ENCODE measurements at places on chromosomes 2 and 18.

DNA sequence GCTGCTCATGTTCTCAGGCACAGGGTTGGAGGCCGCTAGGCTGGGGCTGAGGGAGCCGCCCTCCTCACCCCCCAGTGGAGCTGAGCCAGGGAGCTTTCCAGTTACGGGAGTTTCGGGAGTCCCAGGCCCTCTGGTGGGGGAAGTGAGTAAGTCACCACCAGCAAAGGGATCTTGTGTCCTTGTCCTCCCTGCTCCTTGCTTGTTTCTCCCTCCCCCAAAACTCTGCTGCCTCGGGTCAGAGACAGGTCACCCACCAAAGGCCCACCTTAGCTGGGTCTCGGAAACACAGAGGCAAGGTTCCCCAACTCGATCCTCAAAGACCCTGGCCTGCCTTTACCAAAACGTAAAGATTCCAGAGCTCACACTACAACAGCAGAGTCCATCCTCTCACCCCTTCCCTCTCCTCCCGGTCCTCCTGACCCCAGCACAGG is 60.5 kb upstream of the POMC start:
- H3K36me3 ChIP-seq, result peaks cover under 1% of the 10 kb centered on the region
- H3K4me3 ChIP-seq, result no peak overlapping the region
- H3K4me1 ChIP-seq, result peaks cover 7% of the 10 kb centered on the region
- H3K27me3 ChIP-seq, result no peaks in the 10 kb centered on the region
- DNase-seq, result peak; percentile 84

DNA sequence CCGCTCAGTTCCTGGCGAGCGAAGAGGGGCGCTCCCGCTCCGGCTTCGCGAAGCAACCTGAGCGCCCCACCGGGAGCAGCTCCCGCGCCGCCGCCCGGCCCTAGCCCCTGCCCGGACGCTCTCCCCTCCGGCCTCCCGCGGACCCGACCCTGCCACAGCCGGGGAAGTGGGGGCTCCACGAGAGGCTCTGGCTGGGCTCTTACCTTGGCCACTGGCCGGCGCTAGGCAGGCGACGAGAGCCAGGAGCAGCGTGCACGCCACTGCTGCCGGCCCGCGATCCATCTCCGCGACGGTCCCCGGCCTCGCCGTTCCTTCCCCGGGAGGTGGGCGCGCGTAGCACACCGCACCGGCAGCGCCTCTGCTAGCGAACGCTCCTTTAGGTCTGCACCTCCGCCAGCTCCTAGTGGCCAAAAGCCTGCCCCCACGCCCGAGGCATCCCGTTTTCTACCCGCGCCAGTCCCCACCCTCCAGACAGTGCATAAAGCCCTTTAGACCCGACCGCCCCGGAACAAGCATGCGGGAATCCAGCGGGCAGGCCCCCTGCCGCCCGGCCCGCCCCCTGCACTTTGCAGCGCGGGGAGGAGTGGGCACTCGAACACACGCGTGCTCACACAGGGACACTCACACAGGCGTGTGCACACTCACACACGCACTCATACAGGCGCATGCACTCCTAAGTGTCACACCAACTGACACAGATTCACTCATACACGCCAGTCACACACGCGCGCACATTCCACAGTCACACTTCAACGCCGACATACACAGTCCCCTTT is at the start of gene LRP2:
Gene LRP2, minus strand, starts transcription at position 417 of the 776 bp plus-strand sequence. Its CDS starts 135 bp downstream, at position 282.
- H3K4me1 ChIP-seq, result peaks cover 23% of the 10 kb centered on the region
- peak within 1 kb of the TSS; percentile 72 for H3K4me3 ChIP-seq
- no peak within 1 kb of the TSS for H3K27ac ChIP-seq
- peaks cover 30% of the 10 kb centered on the region for H3K27me3 ChIP-seq
- H3K36me3 ChIP-seq, result no peaks in the 10 kb centered on the region

- H3K4me1 ChIP-seq, result peaks cover 10% of the 10 kb centered on the region
- no peaks in the 10 kb centered on the region for H3K27me3 ChIP-seq
- no peak overlapping the region for H3K4me3 ChIP-seq
- no peak for DNase-seq
- no peak overlapping the region for H3K27ac ChIP-seq
These were observed 288.5 kb downstream of the AGPS start for GRCh38 chr2:177680866-177681712.

DNA sequence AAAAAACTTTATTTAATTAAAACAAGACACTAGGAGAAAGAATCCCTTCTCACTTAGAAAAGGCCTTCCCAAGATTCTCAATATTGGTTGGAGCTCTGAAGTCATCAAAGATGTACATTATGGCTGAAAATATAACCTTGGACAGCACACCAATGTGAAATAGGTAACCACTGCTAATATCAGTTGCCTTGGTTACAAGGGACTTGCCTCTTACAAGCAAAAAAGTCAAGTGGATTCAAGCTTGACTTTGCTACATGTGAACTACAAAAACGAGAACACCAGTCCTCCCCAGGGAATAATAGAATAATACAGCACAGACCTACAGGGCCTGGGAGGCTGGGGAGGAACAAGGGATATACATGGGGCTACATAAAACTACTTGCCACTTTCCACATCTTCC is 46.1 kb downstream of the NABP1 start:
- no peak overlapping the region for H3K4me3 ChIP-seq
- H3K27me3 ChIP-seq, result no peaks in the 10 kb centered on the region
- H3K4me1 ChIP-seq, result no peaks in the 10 kb centered on the region
- H3K36me3 ChIP-seq, result no peaks in the 10 kb centered on the region

DNA sequence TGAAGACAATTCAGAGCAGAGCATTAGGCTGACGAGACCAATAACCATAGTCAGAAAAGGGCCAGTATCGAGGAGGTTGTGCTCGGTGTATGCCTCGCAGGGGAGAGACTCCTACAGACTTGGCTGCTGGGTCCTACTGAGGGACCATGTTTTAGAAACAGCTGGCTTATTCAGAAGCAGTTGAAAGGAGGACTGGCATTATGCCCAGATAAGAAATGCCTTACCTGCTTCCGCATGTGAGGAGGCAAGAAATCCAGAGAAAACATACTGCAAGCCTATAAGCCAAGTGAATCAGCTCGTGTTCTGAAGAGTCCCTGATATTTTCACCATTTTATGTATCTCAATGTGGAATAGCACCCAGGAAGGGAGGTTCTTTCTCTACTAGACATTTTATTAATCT is 434.7 kb downstream of the GRB14 start:
- no peaks in the 10 kb centered on the region for H3K4me1 ChIP-seq
- no peaks in the 10 kb centered on the region for H3K36me3 ChIP-seq
- DNase-seq, result no peak
- no peak overlapping the region for H3K27ac ChIP-seq
- no peaks in the 10 kb centered on the region for H3K27me3 ChIP-seq

DNA sequence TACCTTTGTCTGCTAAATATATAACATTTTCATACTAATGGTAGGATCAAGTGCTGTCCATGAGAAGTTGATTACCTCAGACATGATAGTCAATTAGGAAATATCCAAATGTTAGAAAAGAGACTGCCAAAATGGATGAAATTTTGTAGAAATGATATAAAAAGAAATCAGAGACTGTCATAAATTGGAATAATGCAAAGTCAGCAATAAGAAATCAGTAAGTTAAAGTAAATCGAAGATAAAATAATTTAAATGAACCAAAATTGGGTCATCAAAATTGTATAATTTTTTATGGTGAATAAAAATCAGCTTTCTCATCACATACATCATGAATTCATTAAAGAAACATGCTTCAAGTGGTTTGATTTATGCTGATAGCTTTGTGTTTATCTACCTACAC is 165.3 kb upstream of the CDH2 start:
- no peak overlapping the region for H3K27ac ChIP-seq
- H3K4me3 ChIP-seq, result no peak overlapping the region
- no peaks in the 10 kb centered on the region for H3K27me3 ChIP-seq

GRCh38 chr2:234279637-234280036 is 217.2 kb downstream of the ARL4C start:
- no peaks in the 10 kb centered on the region for H3K4me1 ChIP-seq
- DNase-seq, result no peak
- no peak overlapping the region for H3K27ac ChIP-seq

DNA sequence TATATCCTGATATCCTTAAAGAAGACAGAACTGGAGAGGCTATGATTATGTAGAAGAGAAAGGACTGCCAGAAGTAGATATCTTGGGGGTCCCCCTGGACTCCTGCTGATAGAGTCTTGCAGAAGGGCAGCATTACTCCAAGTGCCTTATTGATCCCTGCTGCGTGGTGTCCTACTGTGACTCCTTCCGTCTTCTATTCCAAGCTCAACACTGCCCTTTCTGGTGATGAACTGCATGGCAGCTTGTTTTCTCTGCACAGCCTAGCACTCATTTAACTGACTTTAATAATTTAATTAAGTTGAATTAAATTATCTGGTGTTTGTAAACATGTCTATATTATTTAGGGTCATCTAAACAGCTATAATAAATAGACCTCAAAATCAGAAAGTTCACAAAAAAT is 194.1 kb upstream of the DSEL start:
- peak; percentile 12 for DNase-seq
- H3K27ac ChIP-seq, result no peak overlapping the region
- no peaks in the 10 kb centered on the region for H3K27me3 ChIP-seq
- no peaks in the 10 kb centered on the region for H3K4me1 ChIP-seq
- H3K4me3 ChIP-seq, result no peak overlapping the region

DNA sequence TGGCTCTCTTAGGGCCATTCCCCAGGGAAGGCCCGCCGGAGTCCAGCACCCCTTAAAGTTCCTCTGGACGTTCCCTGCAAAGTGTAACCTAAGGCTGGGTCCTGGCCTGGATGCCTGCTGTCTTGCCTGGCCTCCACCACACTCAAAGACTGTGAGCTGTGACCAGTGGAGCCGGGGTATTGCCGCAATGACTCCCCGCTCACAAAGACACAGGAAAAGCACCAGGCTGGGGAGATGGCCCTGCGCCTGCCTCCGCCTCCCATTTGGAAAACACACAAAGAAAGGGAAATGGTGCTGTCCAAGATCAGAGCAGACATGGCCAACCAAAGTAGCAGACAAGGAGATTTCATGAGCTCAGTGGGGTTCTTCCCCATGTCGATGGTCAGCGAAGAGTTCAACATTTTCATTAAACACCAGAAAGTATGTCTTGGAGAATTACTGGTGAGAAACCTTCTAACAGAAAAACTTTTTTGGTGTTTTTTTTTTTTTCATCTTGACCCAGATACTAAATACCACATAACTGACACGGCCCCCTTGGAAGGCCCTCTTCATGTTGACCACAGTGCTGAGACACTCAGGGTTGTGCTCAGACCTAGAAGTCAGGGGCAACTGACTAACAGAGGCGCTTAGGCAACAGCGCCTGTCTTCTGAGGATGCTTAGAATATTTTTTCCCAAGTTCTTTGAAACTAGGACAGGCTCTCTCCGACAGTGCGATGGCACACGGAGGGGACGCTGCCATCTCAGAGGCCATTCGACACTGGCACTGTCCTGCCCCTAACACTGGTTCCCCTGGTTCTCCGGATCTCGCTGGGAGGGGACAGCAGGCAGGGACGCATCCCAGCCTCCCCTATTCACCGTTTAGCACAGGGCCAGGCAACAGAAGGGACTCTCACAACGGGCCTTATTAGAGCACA is 226.4 kb upstream of the ID2 start:
- DNase-seq, result no peak
- no peaks in the 10 kb centered on the region for H3K27me3 ChIP-seq
- H3K4me1 ChIP-seq, result peaks cover 8% of the 10 kb centered on the region
- no peak overlapping the region for H3K4me3 ChIP-seq
- H3K27ac ChIP-seq, result no peak overlapping the region

- H3K27ac ChIP-seq, result no peak overlapping the region
- no peak for DNase-seq
- no peaks in the 10 kb centered on the region for H3K36me3 ChIP-seq
These were observed 163.3 kb upstream of the SIX3 start for GRCh38 chr2:44778221-44778654.

- no peaks in the 10 kb centered on the region for H3K4me1 ChIP-seq
- no peaks in the 10 kb centered on the region for H3K27me3 ChIP-seq
- no peak overlapping the region for H3K4me3 ChIP-seq
- H3K27ac ChIP-seq, result no peak overlapping the region
- H3K36me3 ChIP-seq, result no peaks in the 10 kb centered on the region
These were observed 21.1 kb downstream of the ILKAP start for GRCh38 chr2:238182362-238182761.

- no peak overlapping the region for H3K27ac ChIP-seq
- H3K27me3 ChIP-seq, result no peaks in the 10 kb centered on the region
- no peak overlapping the region for H3K4me3 ChIP-seq
- DNase-seq, result no peak
- H3K4me1 ChIP-seq, result no peaks in the 10 kb centered on the region
These were observed 259.8 kb upstream of the CCDC68 start for GRCh38 chr18:55219059-55219458.

DNA sequence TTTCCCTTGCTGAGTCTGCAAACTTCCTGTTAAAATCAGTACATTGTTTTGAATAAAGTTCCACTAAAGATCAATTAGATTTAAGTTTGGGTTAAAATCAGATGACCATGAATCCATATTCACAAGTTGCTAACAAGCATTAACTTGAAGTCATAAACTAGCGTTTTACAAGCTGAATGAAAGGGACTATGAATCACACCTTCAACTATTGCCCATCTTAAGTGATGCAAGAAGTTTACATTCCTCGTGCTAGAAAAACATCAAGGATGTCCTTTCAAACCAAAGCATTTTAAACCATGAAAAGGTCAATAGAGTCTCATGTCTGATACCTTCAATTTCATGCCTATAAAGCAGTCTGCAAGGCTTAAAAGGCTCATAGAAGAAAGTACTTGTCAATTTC is 257.2 kb upstream of the SYT4 start:
- H3K4me3 ChIP-seq, result no peak overlapping the region
- no peaks in the 10 kb centered on the region for H3K4me1 ChIP-seq
- H3K27me3 ChIP-seq, result no peaks in the 10 kb centered on the region
- H3K27ac ChIP-seq, result no peak overlapping the region
- peak; percentile 4 for DNase-seq
- H3K36me3 ChIP-seq, result no peaks in the 10 kb centered on the region

- no peaks in the 10 kb centered on the region for H3K4me1 ChIP-seq
- H3K27me3 ChIP-seq, result no peaks in the 10 kb centered on the region
- H3K4me3 ChIP-seq, result no peak overlapping the region
- no peak for DNase-seq
These were observed 29.9 kb upstream of the BMPR2 start for GRCh38 chr2:202346180-202346579.

GRCh38 chr2:118340103-118340502 is 251.8 kb downstream of the INSIG2 start:
- no peak for DNase-seq
- H3K4me1 ChIP-seq, result no peaks in the 10 kb centered on the region
- H3K27ac ChIP-seq, result no peak overlapping the region
- H3K27me3 ChIP-seq, result no peaks in the 10 kb centered on the region
- no peaks in the 10 kb centered on the region for H3K36me3 ChIP-seq
- H3K4me3 ChIP-seq, result no peak overlapping the region

GRCh38 chr2:159208438-159208837 is 78.1 kb downstream of the WDSUB1 start:
- no peak overlapping the region for H3K27ac ChIP-seq
- H3K27me3 ChIP-seq, result no peaks in the 10 kb centered on the region
- H3K4me1 ChIP-seq, result peaks cover 5% of the 10 kb centered on the region

- DNase-seq, result no peak
- no peaks in the 10 kb centered on the region for H3K27me3 ChIP-seq
- H3K27ac ChIP-seq, result no peak overlapping the region
These were observed 205.4 kb upstream of the CDH2 start for GRCh38 chr18:28382215-28382879.

Measured in hepatocyte (in vitro differentiated cells).